Activated CD4-positive, CD25-positive, alpha-beta regulatory T cell (primary cell): ENCODE measurements at places on chromosomes 7 and 10.

GRCh38 chr7:69780379-69780778 is 182.1 kb downstream of the AUTS2 start:
- DNase-seq, result no peak

- no peak for DNase-seq
Measured at GRCh38 chr10:51786016-51786683, 86.8 kb upstream of the CSTF2T start.

GRCh38 chr10:54702583-54703485 is 98.2 kb downstream of the PCDH15 start:
- DNase-seq, result no peak

DNA sequence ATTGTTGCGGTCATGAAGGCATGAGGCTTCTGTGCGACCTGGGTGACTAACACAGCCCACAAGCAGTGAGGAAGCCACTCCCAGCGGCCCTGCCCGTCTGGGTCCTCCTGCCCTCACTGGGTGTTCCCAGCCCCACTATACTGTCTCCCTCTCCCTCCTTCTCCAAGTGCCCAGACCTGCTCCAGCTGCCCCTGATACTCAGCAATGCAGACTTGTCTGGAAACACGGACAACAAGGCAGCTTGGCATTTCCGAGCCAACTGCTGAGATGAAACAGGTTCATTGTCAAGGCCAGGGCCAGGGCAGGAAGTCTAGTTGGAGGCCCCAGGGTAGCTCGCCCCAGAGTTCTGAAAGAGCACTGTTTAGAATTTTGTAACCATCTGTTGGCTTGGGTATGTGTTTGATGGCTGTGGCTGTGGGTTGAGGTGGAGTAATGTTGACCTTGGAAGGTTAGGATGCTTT is 95.7 kb downstream of the RBM20 start:
- DNase-seq, result no peak

- DNase-seq, result no peak
Measured at GRCh38 chr7:137609500-137609899, 237.3 kb downstream of the DGKI start.

DNA sequence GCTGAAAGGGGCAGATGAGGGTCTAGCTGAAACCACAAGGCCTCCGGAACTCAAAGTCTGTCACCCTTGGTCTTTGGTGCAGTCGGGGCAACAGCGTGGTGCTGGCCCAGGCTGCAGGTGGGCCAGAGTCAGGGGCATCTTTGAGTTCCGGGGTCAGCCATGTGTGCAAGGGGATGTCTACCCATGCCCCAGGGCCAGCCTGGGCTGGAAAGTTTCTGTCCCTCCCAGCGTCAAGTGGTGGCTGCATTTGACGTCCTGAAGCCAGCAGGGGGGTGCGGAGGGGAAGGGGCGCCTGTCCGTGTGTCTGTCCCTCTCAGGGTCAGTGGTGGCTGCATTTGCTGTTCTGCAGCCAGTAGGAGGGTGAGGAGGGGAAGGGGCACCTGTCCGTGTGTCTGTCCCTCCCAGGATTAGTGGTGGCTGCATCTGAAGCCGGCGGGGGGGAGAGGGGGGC is 638 bp downstream of the BRAT1 start:
- DNase-seq, result no peak

DNA sequence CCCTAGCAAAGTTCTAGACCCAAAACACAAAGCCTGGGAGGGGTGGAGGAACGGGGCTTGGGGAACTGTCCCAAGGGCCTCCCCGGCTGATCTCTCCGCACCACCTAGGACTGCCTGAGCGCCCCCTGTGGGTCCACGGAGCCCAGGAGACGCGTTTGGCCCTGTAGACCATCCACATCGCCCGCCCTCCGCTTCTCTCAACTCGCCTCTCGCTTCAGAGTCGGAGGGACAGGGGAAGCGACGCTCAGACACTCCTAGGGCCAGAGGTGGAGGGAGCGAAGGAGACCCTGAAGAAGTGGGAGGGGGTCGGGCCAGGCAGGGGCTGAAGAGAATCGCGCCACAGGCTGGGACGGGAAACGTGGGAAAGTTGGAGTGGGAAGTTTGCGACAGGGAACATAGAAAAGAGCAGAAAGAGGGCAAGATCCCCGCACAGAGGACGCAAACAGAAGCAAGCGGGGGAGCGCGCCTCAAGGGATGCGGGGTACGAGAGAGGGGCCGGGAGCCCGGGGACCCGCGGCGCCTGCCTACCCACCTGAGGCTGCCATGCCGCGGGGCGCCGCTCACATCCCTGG is 378 bp downstream of the PIK3AP1 start:
- DNase-seq, result peak; percentile 30

GRCh38 chr7:130430841-130431666 is 9.8 kb downstream of the CEP41 start:
- DNase-seq, result no peak

DNA sequence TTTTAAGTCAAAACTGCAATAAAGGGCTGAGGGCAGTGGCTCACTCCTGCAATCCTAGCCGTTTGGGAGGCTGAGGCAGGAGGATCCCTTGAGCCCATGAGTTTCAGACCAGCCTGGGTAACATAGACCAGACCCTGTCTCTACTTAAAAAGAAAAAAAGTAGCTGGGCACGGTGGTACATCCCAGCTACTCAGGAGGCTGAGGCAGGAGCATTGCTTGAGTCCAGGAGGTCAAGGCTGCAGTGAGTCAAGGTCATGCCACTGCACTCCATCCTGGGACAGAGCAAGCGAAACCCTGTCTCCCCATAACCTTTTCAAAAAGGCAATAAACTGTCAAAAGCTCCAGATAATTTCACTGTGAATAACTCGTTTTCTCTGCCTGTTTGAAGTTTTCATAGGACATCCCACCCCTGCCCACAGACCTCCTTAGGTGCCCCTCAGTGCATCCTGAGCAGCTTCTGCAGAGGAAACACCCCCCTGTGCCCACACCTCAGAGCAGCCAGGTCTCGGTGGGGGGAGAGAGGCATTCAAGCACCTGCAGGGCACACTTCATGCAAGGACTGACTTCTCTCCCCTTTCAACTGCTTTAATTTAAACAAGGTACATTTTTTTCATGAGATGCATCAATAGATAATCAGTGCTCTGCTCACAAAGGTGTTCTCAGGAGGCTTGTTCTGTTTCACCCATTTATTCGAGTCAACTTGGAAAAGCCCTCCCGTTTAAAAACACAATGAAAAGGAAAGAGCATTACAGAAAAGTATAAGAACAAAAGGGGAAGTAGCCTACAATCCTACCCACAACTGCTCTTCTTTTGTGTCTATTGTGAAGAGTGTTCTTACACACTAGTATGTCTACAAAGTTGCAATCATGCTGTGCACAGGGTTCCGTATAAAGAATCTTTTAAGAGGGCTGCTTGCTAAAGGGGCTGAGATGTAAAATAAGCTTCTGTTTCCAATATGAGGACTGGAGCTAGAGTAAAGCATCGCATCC is 104.9 kb downstream of the KMT2E start:
- DNase-seq, result no peak

- DNase-seq, result no peak
Measured at GRCh38 chr10:817371-817770, 114.1 kb downstream of the LARP4B start.

DNA sequence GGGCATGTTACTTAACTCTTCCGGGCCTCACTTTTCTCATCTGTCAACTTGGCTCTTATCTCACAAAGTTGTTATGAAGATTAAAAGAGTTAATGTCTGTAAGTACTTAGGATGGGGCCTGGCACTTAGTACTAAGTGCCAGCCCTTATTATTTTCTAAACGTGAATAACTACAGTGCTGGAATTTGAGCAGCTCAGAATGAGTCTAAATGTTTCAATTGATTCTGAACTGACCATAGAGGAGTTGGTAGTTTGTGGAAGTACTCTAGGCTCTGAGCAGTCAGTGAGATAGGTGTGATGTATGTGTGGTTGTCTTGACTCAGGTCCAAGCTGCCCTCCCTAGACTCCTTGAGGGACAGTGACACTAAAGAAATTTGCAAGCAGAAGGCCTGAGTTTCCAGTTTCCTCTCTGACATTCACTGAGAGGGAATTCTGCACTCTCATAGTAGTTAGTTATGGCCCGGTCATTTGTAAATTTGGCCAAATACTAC is 18.5 kb upstream of the JAZF1 start:
- no peak for DNase-seq

DNA sequence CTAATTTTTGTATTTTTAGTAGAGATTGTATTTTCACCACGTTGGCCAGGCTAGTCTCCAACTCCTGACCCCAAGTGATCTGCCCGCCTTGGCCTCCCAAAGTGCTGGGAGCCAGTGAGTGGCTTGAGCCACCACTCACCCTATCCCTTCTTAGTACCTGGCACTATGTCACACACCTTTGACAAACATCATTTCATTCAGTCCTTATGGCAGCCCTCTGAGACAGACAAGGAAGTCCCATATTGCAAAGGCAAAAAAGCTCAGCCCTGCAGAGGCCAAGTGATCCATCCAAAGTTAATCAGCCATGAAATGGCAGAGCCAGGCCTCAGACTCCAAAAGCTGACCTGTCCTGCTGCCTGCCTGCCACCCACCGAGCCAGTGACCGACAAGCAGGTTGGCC is 39.9 kb upstream of the ECHDC3 start:
- DNase-seq, result no peak

- DNase-seq, result peak; percentile 6
Measured at GRCh38 chr10:86688398-86688921, 20.1 kb downstream of the LDB3 start.

DNA sequence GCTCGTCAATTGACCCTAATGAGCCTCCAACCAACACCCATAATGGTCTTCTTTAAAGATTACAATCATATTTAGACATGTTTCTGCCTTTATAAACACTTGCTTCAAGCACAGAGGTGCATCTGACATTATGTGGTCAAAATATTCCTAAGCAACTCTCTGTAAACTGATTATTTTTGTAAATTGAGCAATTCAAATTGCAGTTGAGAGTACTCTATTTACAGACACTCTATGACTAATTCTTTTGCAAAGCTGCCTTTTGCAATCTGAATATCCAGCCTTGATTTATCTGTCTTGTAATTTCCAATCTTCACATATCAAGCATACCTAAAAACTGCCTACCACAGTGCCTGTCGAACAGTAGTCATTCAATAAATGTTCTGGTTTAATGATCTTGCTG is 112.0 kb downstream of the PDE1C start:
- DNase-seq, result no peak

DNA sequence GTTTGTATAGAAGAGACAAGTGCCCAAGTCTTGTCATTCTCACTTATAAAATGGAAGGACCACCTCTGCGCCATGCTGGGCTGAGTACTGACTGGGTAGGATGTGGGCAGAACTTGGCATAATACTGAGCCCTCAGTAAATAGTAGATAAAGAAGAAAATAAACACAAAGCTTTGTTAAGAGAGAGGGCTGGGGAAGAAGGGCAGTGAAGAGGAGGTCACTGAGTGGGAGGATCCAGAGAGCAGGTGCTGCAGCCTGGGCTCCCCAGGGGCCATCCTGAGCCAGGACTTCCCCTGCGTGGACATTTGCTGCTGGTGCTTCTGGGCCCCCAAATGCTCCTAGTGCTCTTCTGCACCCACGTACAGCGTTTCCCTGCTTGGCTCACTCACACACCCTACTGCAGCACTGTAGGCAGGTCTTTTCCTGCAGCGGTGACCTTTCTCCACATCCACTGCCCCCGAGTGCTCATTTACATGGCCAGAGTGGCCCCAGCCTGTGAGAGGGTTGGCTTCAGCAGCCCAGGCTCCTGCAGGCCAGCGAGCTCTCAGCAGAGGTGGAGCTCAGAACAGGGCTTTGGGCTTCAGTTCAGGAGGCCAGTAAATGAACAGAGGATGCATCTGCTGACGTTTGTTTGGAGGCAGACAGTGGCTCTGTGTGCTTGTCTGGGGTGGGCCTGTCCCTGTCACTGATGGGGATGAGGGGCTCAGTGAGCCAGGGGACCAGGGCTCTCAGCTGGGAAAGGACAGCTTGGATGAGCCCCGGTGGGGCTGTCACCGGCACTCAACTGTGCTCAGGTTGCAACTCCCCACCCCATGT is 164.6 kb downstream of the ADARB2 start:
- DNase-seq, result no peak

DNA sequence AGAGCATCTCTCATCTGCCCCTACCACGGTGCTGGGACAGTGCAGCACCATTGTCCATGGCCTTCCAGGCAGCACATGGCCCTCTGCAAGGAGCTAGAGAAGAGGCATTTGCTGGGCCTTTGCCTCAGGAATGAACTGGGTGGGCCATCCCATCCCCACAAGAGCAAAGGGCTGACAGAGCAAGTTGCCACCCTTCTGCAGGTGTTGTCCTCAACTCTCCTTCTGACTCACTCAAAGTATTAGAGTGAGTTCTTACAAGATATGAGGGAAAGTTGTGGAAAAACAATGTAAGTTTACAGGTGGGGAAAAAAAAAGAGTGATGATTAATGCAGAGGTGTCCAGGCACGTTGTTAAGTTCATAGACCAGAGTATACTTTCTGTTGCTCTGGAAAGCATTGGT is 261.2 kb downstream of the SKIDA1 start:
- DNase-seq, result no peak

- DNase-seq, result no peak
Measured at GRCh38 chr7:116805100-116805544, 57.3 kb upstream of the CAPZA2 start.

- no peak for DNase-seq
Measured at GRCh38 chr10:106182542-106182941, 982.0 kb downstream of the SORCS1 start.

DNA sequence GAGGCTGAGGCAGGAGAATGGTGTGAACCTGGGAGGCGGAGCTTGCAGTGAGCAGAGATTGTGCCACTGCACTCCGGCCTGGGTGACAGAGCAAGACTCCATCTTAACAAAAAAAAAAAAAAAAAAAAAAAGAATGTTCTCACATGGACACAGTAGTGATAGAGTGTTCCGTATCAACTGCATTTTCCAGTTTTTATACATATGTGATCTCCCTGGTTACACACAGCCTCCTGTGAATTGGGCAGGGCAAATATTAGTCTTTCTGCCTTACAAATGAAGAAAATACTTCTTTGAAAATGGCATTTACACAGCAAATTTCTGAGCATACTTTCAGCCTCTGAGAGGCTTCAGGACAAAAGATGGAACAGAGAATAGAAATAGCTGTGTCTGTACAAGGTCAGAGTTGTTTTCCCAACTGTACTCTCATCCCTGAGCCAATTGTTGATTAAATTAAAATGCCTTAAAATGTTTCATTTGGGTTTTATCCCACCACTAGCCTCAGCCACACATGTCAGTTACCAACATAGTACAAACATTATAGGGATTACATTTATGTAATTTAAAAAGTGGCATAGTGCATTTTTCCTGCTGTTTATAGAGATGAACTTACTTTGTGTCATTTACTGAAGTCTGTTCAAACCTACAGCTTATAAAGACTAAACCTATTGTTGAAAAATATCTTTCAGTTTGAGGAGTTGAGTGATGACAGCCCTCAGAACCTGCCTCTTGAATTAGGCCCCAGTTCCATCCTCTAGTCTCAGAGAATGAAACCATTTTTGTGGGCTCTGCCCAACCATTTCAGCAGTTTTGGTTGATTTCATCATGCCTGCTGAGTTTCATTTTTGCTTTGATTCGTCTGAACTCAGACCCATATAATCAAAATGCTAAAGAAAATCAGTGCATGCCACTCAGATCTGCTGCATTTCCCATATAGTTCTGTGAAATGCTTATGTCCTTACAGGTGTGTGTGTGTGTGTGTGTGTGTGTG is 609.4 kb upstream of the C7orf33 start:
- DNase-seq, result no peak

DNA sequence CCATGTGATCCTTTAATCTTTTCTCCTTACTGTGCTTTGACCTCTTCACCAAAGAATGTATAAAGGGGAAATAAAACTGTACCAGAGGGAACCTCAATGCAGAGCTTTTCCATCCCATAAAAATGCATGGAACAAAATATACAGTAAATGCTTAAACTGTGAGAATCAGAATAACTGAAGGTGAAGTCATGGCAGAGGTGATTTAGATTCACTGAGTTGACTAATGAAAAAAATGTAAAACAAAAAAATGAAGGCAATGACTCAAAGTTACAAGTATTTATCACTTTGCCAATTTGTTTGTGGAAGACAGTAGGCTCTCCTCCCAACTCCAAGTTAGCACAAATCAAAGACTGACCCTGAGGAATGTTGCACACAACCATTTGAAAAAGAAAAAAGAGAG is 1331.6 kb upstream of the SORCS1 start:
- no peak for DNase-seq
